ENCODE measurements at places on chromosomes 2 and 18. TPM values are rescaled to one million over a fixed set of nuclear protein-coding genes. Genes with fewer than 3 reads are reported as not detected.

The NYAP2 gene
- not detected for total RNA-seq

The CYP26B1 gene
- not detected for total RNA-seq

The FSIP2 gene
- 6.7 TPM for total RNA-seq

GRCh38 chr2:120722568-120723421 lies 12.9 kb upstream of the GLI2 start:
- peak; percentile 82 for DNase-seq

GRCh38 chr2:169286624-169287231 lies 75.6 kb downstream of the LRP2 start:
- DNase-seq = no peak

GRCh38 chr2:234444893-234445292 lies 52.0 kb downstream of the ARL4C start:
- DNase-seq = peak; percentile 10

- peak; percentile 76 for DNase-seq
Observed at GRCh38 chr2:10548626-10549025, 100.5 kb upstream of the ODC1 start.

GRCh38 chr18:21996351-21996826 lies 173.0 kb upstream of the GATA6 start:
- no peak for DNase-seq

- DNase-seq = no peak
Observed at GRCh38 chr2:163351966-163352365, 383.8 kb downstream of the FIGN start.

DNA sequence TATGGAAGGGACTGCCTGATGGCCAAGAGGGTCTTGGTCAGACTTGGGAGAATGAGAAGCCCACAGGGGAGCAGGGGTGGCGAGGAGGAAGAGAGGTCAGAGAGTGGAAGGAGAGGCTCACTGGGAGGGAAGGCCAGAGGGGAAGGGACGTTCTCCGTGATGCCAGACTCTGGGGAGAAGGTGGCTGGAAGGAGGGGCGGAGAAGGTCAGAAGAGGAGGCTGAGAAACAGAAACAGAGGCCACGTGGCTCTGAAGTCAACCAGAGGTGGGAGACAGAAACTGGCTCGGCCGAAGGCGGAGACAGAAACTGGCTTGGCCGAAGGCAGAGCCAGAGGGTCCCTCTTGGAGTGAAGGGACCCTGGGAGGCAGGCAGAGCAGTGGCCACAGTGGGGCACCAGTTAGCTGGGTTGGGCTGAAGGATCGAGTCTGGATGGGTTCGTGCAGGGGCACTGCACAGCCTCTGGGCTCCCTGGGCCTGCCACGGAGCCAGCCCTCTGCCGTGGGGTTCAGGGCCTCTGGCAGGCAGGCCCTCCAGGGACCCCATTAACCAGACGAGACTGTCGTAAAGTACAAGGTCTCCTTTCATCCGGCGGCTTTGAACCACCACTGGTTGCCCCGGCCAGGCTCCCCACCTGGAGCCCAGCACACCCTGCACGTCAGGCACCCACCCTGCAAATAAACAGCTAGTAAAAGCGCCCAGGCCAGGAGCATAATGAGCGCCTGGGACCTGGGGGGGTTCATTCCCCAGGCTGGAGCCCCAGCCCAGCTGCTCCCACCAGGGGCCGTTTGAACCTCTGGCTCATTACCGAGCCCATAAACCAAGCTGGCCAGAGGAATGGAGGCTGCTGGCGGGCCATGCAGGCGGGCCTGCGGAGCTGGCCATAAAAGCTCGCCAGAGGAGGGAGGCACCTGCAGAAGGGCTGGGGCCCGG lies 218.8 kb downstream of the DYSF start:
- DNase-seq = peak; percentile 83

DNA sequence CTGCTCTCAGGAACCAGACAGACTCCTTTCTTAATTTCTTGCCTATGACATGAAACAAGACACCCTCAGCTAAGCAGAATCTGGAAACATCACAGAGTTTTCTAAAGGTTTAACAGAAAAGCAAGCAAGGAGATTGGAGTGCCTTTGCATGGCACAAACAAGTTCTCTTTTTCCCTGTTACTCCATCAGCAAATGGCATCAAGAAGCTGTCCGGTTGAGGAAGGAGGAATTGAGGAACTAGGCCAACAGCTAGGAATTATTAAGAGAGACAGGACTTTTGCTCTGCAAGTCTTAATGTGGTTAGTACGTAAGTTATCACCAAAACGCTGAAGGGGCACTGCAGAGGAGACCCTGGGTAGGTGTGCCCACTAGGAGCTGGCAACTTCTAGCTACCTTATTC lies 53.2 kb downstream of the NEB start:
- no peak for DNase-seq

DNA sequence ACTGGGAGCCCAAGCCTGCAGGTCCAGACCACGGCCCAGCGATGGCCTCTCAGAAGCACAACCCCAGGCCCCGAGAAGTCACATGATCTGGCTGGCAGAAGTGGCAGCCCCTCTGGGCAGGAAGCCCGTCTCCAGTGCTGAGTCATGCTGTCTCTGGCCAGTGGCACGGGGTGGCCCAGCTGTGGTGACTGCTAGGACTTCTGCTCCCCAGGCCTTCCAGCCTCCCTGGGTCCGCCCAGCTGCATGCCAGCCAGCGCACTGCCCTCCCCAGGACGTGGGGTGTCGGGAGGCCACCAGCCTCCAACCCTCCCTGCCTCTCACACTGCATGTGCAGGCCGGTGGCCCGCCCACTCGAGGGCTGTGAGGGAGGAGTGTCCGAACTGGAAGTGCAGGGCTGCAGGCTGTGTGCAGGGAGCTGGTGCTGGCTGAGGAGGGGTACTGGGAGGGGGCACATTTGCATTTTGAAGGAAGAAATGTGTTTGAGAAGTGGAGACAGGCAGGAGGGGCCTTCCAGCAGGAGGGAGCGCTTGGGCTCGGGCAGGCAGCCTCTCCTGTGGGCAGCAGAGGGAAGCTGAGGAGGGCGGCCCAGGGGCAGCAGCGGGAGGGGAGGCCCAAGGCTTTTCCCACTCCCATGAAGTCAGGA lies 17.0 kb upstream of the HPCAL1 start:
- peak; percentile 75 for DNase-seq

GRCh38 chr2:48098539-48098938 lies 192.2 kb upstream of the FBXO11 start:
- no peak for DNase-seq

DNA sequence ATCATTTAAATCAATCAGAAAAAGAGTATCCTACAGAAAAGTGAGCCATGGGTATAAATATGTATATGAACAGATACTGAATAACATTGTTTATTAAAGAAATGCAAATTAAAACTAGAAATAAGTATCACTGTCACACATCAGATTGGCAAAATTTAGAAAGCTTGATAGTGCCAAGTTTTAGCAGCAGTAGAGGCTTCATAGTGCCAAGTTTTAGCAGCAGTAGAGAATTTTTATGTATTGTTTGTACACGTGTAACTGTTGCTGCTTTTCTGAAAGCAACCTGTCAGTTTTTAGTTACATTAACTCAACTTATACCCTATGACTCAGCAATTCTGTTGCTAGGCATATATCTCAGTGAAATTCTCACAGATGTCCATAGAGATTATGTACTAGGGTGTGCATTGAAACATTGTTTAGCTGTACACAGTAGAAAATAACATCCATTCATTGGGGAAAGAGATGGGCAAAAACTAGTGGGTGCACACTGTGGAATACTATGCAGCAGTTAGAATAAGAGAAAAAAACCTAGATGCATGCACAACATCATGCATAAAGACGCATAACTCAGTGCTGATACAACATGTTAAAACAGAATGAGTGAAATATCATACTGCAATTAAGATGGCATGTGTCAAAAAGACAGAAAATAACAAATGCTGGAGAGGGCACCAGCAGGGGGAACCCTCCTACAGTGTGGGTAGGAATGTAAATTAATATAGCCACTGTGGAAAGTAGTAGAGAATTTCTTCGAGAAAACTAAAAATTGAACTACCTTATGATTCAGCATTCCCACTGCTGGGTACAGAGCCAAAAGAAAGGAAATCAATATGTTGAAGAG lies 294.5 kb upstream of the NT5C1B start:
- peak; percentile 63 for DNase-seq

- no peak for DNase-seq
Observed at GRCh38 chr2:23460993-23461392, 76.0 kb downstream of the KLHL29 start.

DNA sequence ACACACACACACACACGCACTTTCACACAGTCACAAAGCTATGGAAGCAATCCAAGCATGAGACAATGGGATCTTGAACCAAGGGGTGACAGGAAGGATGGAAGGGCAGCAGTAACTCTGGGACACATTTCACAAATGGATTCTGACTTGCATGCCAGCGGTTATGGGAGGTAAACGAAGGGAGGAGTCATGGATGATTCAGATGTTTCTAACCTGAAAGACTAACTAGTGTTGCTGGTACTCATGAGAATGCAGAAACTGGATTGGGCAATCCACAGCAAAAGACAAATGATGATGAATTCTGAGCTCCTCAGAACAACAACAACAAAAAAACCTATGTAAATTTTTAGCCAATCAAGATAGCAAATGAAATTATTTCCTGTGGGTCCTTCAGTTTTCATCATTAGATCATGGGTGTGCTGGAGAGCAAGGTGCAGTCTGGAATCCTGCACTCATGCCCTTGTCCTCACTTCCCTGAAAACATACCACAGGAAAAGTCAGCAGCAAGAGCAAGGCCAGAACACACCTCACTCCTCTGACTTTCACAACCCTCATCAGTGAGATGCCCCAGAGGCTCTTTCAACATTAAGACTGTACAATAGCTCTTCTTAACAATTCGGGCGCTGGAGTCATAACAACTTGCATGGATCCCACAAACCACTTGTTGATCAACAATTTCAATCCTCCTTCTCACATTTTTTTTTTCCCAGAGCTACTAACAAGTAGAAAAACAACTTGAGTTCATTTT lies 32.6 kb downstream of the ABCA12 start:
- DNase-seq = no peak

DNA sequence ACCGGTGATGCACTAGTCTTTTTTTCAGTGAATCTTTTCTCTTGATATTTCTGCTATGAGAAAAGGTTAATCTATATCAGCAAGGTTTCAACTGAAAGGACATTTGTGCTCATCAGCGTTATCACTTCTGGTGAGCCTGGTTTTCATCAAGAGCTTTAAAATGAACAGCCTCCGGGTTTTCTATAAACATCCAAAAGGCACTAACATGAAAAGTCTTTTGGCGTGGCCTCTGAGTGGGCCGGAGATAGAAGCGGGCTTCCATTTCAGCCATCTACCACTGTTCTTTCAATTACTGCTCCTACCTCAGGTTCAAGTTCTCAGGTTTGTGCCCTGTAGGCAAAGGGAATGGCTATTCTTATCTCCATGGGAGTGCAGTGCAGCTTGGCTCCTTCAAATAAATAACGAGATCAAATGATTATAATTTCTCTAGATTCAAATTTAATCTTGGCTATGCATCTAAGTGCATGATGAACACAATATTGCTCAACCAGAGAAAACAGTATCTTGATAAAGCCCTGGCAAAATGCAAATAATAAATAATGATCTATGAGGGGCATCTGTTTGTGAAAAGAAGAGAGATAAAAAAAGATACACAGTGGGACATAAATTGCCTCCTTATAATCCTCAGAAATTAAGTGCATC lies 314.8 kb downstream of the CDH2 start:
- DNase-seq = no peak

GRCh38 chr18:64972545-64972944 lies 778.3 kb upstream of the CDH7 start:
- no peak for DNase-seq

DNA sequence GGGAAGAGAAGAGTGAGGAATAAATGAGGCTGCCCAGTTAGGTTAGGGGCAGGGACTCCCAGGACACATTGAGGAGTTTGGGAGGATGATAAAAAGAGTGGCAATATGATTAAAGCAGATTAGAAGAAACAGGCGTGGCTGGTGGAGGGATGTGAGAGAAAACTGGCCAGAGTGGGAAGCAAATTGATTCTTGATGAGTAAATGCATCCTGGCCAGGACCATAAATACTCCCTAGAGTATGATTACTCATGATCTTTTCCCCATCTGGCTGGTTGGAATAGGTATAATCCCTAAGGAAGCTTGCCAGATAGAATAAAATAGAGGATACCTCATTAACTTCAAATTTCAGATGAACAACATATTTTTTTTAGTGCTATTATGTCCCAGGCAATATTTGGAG lies 21.5 kb upstream of the DAW1 start:
- no peak for DNase-seq

DNA sequence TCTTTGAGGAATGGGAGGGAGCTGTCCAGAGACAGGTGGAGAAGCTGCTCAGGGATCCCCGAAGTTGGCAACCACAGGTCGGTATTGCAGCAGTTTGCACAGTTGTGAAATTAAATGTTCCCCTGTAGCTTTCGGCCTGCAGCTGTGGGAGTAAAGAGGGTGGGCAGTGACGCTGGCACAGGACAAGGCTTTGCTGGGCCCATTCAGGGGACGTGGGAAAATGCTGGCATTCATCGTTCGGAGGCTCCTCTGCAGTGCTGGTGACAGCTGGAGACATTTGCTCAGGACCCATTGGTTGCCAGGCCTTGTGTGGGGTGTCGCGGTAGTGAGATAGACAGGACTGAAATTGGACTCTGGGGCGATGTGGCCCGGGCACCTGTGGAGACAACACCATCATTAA lies 173.7 kb downstream of the MYCN start:
- no peak for DNase-seq

DNA sequence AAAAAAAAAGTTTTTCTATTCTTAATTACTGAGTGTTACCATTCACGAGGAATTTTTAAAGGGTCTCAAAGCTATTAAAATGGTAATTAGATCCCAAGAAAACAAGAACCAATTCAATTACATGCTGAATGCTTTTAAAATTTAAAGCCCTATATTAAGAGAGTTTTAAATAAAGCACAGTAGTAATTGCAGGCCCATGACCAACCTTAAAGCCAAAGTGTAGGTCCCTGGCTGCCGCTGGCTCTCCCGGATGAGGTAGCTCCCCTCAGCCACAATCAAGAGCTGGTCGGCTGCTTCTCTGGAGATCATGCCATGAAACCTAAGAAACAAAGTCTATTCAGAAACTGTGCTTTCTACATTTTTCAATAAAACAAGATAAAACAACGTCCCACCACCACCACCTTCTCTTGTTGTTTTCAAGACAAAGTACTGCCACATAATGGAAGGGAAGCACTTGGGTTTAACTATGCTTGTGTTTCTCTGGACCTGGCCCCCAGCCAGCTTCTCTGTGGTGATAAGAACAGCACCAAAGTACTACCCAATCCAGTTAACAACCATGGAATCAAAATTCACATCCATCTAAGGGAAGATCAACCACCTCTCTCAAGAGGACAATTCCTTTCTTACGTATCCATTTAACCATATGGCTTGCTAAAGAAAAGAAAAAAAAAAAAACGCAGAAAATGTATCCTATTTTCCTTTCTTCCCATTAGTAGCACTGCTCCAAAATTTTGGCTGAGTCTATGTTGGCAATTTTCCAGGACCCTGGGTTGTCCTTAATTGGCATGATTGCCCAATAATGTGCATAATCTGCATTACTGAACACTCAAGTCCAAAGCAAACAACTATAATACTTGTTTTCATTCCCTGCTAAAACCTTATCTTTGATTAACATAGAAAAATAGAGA lies 90.1 kb downstream of the CHN1 start:
- no peak for DNase-seq

- no peak for DNase-seq
Observed at GRCh38 chr2:233490831-233491230, 75.8 kb downstream of the USP40 start.

All from endodermal cell (in vitro differentiated cells).